Activated T-cell treated with anti-CD3 and anti-CD28 coated beads for 24 hours (primary cell): ENCODE measurements at places on chromosomes 2 and 18.

DNA sequence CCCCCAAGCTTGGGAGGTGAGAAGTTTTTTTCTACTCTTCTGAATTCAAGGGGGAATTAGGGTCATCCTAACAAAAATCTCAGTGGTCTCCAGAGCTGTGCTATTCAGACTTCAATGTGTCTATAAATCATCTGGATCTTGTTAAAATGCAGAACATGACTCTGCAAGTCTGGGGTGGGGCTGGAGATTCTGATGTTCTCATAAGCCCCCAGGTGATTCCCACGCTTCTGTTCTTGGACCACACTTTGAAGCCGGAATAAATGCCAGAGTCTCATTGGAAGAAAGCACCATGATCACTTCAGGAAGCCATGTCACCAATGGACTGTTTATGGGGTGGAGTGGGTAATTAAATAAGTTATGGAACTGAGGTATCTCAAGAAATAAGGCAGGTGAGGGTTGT, 22.2 kb upstream of the SLC16A14 start:
- DNase-seq, result no peak

DNA sequence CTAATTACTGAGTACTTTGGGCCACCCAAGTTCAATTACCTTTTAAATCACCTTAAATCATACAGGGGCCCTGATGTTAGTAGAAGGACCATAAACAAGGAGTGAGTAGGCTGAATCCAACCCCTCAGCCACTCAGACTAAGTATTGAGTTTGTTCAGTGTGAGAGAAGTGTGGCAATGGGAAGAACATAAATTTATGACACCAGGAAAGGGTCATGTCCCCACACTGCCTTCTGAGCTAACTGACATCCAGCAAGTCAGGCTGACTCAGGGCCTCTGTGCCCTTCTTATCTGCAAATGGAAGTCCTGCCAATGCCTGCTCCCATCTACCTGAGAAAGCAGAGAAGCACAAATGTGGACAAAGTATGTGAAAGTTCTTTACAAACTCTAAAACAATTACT, 12.9 kb downstream of the PLEKHM3 start:
- no peak for DNase-seq

DNA sequence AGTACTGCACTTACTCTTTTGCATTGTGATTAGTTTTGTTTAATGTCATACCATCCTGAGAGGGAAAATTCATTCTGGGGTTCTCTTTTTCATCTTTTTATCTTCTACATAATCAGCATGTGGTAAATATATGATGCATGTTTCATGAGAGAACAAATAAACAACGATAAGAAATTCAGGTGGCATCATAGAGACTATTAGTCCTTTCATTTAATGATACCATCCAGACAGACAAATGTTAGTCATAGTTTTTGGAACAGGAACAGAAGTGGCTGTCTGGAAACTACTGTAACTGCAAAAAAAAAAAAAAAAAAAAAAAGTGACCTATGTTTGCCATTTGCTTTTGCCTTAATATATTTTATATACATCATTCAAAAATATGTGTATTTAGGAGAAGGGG, 761.0 kb downstream of the EPHA4 start:
- no peak for DNase-seq

- DNase-seq, result no peak
These were observed 3.0 kb downstream of the ARMC9 start for GRCh38 chr2:231201475-231201814.

- no peak for DNase-seq
These were observed 49.3 kb downstream of the USP34 start for GRCh38 chr2:61421611-61422010.
